ENCODE measurements at places on chromosomes 16 and 17.

DNA sequence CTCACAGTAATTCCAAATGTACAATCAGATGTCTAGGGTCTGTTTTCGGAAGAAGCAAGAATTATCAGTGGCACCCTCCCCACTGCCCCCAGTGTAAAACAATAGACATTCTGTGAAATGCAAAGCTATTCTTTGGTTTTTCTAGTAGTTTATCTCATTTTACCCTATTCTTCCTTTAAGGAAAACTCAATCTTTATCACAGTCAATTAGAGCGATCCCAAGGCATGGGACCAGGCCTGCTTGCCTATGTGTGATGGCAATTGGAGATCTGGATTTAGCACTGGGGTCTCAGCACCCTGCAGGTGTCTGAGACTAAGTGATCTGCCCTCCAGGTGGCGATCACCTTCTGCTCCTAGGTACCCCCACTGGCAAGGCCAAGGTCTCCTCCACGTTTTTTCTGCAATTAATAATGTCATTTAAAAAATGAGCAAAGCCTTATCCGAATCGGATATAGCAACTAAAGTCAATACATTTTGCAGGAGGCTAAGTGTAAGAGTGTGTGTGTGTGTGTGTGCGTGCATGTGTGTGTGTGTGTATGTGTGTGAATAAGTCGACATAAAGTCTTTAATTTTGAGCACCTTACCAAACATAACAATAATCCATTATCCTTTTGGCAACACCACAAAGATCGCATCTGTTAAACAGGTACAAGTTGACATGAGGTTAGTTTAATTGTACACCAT, 59.7 kb downstream of the HLF start:
- DNase-seq: no peak

DNA sequence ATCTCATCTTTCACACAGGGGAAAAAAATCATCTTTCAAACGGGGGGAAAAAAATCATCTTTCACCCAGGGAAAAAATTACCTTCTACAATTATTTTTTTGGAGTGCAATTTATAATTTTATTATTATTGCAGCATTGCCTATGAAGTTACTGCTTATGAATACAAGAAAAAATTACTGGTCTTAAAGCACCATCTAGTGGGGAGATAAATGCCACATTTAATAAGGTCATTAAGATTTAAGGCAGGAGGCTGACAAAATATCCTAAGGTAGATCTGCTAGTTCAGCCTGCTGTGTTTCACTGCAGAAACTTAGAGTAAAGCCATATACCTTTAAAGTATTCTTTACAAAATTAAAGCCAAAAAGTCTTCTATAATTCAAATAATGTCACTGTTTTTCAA, 13.7 kb downstream of the SHCBP1 start:
- DNase-seq: peak; percentile 11

DNA sequence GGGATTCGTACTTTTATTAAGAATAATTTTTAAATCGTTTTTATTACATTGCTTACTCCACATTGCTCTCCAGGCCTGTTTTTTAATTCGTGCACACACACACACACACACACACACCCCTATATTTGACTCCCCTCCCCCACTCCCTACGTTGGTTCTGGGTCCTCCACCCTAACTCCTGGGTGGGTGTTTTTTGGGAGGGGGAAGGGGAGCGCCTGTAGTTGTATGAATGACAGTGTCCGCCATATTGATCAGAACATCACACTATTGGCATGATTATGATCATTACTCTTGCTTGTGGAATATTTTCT, 1.3 kb downstream of the GNAO1 start:
- DNase-seq: no peak

GRCh38 chr16:58451945-58452401, 48.0 kb upstream of the NDRG4 start:
- DNase-seq: no peak

DNA sequence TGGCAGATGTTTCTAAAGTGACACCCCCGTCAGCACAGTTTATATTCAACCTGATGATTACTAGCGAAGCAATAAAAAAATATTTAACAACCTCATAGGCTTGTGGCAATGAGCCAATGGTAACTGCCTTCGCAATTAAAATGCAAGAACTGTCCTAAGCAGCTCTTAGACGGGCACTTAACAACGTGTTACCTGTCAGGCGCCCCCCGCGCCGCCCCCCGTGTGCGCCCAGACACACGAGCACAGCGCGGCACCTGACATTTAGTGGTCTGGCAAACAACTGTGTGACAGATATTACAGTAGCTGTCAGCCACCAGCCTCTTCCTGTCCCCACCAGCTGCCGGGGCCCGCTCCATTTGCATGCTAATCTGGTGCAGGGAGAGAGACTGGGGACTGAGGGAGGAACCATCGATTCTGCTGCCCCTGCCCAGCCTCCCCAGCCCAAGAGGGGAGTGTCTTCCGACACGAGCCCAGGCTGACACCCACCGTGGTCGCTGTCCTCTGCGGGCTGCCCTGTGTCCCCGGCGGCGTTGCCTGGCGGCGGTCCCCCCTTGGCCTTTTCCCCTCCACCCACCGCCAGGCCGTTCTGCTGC, 12.7 kb downstream of the NDUFAF8 start:
- peak; percentile 95 for DNase-seq

GRCh38 chr16:80848862-80849261, 44.5 kb upstream of the CDYL2 start:
- no peak for DNase-seq

- no peak for DNase-seq
Measured at GRCh38 chr17:36691606-36692005, 90.2 kb downstream of the MRM1 start.

- no peak for DNase-seq
Measured at GRCh38 chr17:43412166-43412565, 13.4 kb downstream of the ARL4D start.

GRCh38 chr16:10080051-10080772, 102.0 kb downstream of the GRIN2A start:
- no peak for DNase-seq

- peak; percentile 96 for DNase-seq
Measured at GRCh38 chr17:78313735-78314648, 45.9 kb downstream of the SOCS3 start.

DNA sequence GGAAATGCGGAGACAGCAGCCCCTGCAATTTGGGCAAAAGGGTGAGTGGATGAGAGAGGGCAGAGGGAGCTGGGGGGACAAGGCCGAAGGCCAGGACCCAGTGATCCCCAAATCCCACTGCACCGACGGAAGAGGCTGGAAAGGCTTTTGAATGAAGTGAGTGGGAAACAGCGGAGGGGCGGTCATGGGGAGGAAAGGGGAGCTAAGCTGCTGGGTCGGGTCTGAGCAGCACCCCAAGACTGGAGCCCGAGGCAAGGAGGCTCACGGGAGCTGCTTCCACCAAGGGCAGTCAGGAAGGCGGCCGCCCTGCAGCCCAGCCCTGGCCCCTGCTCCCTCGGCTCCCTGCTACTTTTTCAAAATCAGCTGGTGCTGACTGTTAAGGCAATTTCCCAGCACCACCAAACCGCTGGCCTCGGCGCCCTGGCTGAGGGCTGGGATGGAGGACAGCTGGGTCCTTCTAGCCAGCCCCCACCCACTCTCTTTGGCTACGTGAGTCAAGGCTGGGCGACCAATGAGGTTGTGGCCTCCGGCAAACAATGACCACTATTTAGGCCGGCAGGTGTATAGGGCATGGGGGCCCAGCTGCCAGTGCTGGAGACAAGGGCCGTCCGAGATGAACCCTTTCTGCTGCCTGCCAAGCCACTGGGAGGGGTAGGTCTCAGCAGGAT, 507 bp downstream of the SERPINF1 start:
- no peak for DNase-seq

DNA sequence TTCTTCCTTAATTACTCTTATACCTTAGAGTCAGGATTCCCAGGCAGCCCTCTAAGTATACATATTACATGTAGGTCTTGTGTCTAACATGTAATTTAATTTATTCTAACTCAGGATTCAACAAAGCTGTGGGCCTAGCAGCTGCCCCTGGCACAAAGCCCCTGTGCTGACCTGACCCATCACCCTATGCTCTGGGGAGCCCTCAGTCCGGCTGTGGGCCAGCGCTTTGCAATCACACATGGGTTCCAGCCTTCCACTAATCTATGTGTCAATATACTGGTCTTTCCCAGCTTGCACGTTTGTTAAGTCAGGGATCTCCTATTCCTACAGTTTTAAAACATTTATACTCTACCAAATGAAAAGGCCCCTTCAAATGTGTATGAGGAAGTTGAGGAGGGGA, 62.7 kb upstream of the SREBF1 start:
- DNase-seq: no peak

- DNase-seq: no peak
Measured at GRCh38 chr16:7217797-7218196, 114.8 kb upstream of the RBFOX1 start.

- DNase-seq: no peak
Measured at GRCh38 chr16:73289232-73289631, 241.3 kb upstream of the ZFHX3 start.

GRCh38 chr16:281660-282255, 1.2 kb upstream of the PDIA2 start:
- no peak for DNase-seq

- DNase-seq: no peak
Measured at GRCh38 chr17:46009681-46010596, 10.9 kb downstream of the STH start.

GRCh38 chr16:16007743-16008111, 58.3 kb downstream of the ABCC1 start:
- no peak for DNase-seq

DNA sequence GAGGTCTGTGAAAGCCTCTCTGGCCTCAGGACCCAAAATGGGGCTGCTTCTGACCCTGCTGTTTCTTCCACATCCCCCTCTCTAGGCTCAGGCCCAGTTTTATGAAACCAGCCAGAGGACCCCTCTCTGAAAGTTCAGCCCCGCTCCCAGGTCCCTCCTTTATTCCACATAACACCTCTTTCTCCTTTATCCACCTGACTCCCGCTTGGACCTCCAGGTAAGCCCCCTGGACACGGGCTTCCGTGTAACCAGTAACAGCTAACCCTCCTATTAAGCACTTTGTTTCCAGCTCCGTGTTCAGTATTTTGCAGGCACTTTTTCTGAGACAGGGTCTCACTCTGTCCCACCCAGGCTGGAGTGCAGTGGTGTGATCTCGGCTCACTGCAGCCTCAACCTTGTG, 37.4 kb downstream of the PSME3IP1 start:
- DNase-seq: no peak

- no peak for DNase-seq
Measured at GRCh38 chr17:17398188-17398942, 78.4 kb upstream of the MED9 start.

GRCh38 chr17:79027925-79028491, 4.0 kb downstream of the C1QTNF1 start:
- DNase-seq: no peak

GRCh38 chr17:3968886-3969524, 4.8 kb upstream of the ATP2A3 start:
- DNase-seq: no peak

DNA sequence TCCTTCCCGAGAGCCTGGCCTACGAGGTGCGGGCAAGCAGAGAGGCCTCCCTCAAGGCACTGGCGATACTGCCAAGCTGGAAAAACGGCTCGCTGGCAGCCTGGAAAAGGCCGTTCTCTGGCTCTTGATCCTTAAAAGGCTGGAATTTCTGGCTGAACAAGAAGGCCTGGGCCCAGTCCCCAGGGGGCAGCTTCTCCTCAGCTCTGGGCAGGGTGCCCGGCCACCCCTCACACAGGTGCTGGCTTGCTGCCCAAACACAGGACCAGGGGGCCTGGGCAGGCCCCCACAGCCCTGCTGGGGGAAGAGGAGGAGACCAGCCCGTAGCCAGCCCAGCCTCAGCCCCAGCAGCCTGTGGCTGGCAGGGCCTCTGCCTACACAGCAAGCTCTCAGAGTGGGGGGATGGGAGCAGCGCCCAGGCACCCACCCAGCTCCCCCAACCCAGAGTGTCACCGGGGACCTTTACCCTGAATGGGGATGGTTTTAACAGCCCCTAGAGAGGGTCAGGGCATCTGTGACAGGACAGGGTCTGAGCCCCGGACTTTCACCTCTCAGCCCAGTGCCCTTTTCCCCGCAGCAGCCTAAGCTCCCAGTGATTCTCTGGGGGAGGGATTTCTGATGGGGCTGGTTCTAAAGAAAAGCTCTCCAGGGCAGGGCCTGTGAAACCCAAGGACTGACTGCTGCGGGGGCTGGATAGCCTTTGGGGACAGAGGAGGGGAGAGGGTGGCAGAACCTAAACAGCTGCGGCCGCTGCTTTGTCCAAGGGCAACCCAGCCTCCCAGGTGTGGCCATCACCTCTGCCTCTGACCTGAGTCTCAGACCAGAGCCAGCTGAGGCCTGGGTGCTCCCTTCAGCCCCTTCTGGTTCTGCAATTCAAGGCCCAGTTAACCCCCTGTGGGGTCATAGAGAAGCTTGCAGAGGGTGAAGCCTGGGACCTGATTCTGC, 38.6 kb upstream of the TOB1 start:
- peak; percentile 90 for DNase-seq

DNA sequence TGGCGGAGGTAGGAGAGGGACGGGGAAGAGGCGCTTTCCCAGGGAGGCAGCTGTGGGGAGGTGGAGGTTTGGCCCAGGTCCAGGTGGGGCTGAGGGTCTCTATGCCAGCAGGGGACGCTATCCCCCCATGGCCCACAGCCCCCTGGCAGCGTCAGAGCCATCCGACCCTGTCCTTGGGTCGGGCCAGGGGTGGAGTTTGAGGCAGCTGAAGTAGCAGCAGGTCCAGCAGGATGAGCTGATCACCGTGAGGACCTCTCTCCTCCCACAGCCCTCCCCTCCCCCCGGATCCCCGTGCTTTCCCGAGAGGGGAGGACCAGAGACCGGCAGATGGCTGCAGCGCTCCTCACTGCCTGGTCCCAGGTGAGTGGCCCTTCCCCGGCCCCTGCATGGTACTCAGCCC, 3.2 kb downstream of the ZNF205 start:
- DNase-seq: no peak

- no peak for DNase-seq
Measured at GRCh38 chr17:62737513-62737912, 70.6 kb downstream of the MARCHF10 start.

GRCh38 chr17:50420419-50421112, 5.5 kb upstream of the ACSF2 start:
- DNase-seq: no peak

DNA sequence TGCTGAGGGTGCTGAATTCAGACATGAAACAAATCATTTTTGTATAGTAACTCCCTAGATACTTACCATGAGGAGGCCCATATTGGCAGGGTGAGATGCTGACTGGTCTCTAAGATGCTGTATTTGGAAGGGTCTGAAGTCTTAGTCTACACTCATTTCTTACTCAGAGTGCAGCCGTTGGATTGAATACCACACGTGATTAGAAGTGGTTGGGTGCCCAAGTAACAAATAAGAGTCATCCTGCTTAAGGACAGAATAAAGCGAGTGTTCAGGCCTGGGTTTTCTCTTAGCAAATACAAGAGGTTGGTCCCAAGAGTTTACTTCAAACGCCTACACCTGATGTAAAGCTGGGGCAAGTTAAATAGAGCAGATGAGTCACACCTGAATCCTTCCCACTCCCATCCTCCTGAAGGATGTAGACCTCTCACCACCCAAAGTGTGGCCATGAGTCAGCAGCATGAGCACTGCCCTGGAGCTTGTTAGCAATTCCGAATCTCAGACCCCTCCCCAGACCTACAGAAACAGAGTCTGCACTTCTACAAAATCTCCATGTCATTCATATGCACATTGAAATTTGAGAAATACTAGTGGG, 284.6 kb upstream of the CDH5 start:
- DNase-seq: no peak

- DNase-seq: no peak
Measured at GRCh38 chr16:11698271-11698689, 30.0 kb downstream of the SNN start.
